ENCODE measurements at places on chromosomes 3 and 15.

DNA sequence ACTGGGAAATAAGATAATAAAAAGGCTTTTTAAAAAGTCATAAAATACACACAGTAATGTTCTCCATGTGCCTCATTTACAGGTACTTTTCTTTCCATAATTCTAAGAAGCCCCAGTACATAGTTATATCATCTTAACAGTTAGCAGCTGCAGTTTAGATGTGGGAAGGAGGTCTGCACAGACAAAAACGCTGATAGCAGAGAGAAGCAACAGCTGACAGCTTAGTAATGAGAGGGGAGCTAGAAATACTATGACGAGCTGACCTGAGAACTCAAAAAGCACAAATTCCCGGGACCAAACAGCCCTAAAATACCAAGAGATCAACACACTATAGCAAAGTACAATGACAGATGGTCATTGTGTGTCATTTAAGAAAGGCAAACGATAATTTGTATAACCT lies 36.7 kb upstream of the ARHGEF3 start:
- DNase-seq, result no peak

DNA sequence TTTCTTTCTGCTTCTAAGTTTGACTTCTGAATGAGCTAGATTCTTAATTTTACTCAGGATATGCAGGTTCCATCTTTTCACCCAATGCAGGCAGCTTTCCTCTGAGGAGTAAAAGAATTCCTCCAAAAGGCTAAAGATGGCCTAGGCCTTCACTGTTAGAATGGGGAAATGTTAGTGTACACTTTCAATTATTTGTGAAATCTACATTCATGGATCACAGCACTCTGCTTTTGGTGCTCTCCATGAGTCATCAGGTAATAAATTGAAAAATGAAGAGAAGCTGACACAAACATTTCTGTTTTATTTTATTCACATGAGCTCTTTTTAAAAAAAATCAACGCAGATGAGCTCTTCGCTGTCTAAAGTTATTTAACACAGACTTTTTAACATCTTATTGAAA lies 502.5 kb upstream of the GOLIM4 start:
- DNase-seq, result no peak

DNA sequence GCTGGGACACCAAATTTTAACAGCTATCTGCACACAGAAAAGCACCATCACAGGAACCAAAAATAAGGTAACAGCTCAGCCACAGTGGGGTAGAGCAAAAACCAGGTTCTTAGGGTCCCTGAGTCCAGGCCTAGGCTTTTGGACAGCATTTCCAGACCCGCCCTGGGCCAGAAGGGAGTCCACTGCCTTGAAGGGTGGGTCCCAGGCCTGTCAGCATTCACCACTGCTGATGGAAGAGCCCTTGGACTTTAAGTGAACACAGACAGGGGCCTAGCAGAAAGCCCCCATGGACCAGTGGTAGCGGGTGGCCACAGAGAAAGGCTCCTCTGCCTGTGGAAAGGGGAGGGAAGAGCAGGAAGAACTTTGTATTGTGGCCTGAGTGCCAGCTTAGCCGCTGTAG lies 56.4 kb downstream of the PLCH1 start:
- no peak for DNase-seq

GRCh38 chr3:195753581-195753980 lies 32.8 kb downstream of the MUC20 start:
- no peak for DNase-seq

GRCh38 chr15:89244574-89244903 lies 760 bp downstream of the FANCI start:
- DNase-seq, result no peak

DNA sequence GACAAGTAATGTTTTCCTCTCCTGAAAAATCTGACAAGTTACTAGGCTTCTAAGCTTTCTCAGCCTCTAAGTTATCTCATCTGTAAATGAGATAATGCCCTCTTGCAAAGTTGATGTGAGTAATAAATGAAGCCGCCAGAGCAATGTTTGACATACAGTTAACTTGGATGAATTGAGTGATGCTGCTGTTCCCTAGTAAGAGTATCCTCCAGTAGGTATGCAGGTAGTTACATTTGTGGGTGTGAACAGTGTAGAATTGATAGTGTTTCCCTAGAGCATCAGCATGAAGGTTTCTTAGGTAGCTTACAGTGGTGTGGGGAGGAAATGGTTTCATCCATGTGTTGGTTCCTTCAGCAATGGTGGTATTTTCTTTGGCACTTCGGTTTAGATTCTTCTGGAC lies 3.4 kb downstream of the ATP2C1 start:
- no peak for DNase-seq

- no peak for DNase-seq
Measured at GRCh38 chr3:33597257-33597689, 120.8 kb downstream of the CLASP2 start.

GRCh38 chr3:10485380-10485779 lies 20.0 kb downstream of the ATP2B2 start:
- no peak for DNase-seq

- DNase-seq, result no peak
Measured at GRCh38 chr3:150497956-150498355, 48.3 kb downstream of the SERP1 start.

DNA sequence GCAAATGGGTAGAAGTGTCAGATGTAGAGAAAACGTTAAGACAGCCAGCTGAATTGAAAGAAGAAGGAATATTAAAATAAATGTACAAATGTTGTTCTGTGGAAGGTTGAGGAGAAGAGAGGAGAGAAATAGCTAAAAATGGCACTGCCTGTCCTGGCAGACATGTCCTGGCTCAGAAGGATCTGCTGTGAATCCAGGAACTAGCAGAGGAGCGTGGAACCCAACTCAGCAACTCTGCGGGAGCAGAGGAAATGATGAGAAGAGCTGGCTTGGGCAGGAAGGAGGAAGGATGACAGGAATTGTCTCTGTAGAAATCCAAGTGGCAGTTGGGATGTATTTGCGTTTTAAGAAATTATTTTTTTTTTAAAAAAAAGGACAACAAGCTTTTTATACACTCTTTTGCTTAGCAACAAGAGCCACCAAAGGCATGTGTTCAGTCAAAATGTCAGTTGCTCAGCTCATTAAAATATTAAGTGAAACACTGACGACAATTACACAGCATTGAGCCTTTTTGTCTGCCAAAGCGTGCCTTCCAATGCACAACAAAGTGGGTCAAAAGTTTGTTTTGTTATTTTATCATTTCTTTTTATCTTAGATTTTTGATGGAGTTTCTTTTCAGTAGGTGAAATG lies 16.1 kb downstream of the NANOGP8 start:
- DNase-seq, result no peak

DNA sequence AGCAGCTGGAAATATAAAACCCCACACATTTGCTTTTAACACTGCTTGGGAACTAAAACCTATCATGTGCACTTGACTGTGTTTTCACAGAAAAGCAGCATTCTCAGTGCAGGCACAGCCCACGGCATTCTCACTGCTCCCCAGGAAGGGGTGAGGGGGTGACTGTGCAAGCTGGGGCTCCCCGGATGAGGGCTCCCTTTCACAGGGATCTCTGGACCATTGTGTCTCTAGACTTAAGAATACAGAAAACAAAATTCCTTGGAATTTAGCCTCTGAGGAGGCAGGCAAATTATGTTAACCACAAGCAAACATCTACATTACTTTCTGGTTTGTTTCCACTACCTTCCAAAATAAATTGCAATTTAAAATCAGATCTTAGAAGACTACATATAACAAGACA lies 100.3 kb downstream of the FSIP1 start:
- no peak for DNase-seq

- DNase-seq, result no peak
Measured at GRCh38 chr15:59150185-59150584, 45.2 kb downstream of the CCNB2 start.

- DNase-seq, result no peak
Measured at GRCh38 chr15:30924353-30924752, 20.6 kb downstream of the FAN1 start.

DNA sequence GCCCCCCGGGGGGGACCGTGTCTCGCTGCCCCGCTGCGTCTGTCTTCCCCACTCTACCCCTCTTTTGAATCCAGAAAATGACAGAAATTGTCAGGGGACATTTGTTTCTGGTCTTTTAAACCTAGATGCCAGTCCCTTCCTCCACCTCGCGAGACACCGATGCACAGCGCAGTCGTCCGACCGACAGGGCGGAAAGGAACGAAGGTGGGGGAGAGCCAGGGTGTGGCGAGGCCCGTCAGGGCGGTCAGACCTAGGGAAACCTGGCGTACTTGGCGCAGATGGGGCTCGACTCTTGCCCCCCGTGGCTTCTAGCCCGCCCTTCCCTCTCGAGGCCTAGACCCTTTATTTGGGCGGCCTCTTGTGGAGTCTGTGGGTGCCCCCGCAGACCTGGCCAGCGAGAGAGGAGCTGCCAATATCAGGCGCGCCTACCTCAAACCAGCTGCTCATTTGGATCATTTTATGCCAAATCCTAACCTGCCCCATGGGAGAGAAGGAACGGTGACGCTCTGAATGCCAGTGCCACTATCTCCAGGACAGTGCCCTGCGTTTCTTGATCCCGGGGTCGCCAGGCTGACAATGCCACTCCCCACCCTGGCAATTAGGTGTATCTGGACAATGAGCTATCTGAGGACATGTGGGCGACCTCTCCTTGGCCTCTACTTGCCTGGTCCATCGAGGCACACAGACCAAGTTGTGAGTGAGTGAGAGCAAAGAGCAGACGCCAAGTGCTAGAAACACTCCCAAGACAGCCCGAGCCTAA lies 500 bp upstream of the RAB6B start:
- no peak for DNase-seq

- DNase-seq, result no peak
Measured at GRCh38 chr3:186612721-186613636, at the start of gene AHSG. TSS of gene AHSG (plus strand) at chr3:186613060. CDS start at chr3:186613142, 82 bp downstream.

- no peak for DNase-seq
Measured at GRCh38 chr3:108099244-108099643, 8.4 kb upstream of the CD47 start.

DNA sequence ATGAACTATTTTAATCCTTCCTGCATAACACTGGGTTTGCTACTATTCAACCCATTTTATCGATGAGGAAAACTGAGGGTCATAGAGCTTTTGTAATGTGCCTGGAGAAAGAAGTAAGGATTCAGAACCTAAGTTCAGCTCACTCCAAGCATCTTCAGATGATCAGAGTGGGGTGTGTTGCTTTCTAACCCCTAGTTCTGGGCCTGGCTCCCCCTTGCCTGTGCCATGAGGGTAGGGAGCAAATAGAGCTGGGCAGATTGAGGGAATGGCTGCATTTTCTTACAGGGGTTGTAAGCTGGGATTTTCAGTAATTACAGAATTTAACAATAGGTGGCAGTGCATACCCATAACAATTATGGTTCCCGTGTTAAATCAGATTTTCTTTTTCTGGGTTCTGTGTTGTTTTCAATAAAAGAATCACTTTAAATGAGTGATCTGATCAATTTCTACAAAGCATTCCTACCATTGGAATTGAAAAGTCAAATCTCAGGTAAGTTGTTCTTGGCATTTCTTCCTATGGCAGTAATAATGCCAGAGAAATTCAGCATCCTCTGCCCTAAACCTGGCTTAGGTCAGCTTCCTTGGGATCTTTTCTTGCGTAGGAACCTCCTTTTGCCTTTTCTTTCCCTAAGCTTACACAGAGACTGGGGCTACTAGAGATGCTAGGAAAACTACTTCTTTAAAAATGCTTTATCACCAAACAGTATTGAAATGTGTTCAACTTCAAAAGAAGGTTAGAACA lies 103.8 kb upstream of the IL12A start:
- no peak for DNase-seq

GRCh38 chr3:44890852-44891251 lies 16.4 kb downstream of the TGM4 start:
- no peak for DNase-seq

GRCh38 chr15:58505581-58505980 lies 73.8 kb downstream of the LIPC start:
- DNase-seq, result no peak

- no peak for DNase-seq
Measured at GRCh38 chr3:98945666-98946065, 44.2 kb upstream of the DCBLD2 start.

DNA sequence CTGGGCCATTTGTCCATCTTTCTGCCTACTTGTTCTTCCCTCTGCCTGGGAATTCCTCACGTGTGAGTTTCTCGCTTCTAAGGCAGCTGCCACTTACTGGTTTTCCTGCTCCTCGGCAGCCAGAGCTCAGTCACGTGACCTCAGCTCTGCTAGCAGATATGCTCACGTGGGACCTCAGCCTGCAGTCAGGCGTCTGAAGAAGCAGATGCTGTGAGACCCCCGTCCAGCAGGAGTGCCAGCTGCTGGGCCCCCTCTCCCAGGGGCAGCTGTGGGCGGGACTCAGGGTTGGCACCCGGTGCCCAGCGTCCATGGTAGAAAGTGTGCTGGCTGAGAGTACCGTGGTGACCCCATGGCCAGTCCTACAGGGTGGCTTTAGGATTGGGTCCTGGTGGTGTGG lies 161.3 kb upstream of the TLE3 start:
- no peak for DNase-seq

DNA sequence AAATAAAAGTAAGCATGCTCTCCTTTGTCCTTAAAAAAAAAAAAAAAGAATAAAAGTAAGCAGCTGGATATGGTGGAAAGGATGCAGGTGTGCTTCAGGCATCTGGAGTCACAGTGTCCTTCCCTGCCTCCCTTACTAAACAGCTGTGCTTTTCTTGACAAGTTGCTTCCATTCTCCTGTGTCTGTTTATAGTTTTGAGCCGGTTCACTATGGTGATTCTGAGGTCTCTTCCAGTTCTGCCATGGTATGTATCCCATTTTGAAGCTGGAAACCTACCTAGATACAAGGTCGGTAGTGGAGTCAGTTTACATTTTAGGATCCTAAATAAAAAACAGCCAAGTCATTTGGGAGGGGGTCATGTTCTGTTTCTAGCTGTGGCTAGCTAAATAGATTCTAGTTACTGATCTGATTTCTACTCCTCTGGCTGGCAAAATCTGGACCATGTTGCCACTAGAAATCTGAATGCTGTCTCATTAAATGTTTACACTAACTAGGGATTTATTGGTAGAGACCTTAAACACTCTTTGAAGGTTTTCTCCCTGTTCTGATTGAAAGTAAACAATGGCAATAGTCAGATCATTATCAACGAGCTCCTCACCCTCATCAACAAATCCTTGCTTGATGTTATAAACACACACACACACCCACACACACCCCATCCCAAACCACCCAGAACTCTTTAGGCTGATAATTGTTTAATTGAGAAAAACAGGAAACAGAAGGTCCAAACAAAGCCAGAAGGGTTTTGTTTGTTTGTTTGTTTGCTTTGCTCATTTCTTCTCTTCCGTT lies 7.9 kb downstream of the TNFSF10 start:
- no peak for DNase-seq

GRCh38 chr15:59367022-59367451 lies 5.6 kb downstream of the MYO1E start:
- DNase-seq, result no peak

GRCh38 chr15:59997070-59997701 lies 6.9 kb upstream of the FOXB1 start:
- no peak for DNase-seq

- no peak for DNase-seq
Measured at GRCh38 chr3:86867982-86868381, 123.0 kb downstream of the VGLL3 start.

GRCh38 chr3:188584162-188584529 lies 430.2 kb downstream of the LPP start:
- no peak for DNase-seq

DNA sequence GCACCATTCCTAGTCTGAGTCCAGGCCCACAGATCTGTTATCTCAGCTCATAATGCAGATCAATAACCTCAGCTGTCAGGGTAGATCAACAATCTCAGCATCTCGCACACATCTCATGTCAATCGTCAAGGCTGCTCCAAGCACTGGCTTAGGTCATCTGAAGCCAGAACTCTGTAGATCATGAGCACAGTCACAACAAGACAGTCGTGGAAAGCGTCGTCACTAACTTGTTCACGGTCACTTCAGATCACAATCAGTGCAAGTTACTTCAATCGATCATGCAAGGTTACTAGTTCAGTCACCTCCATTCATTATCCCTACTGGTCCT lies 71.8 kb downstream of the RBPMS2 start:
- no peak for DNase-seq

- DNase-seq, result no peak
Measured at GRCh38 chr15:36887214-36887961, 213.0 kb downstream of the MEIS2 start.
